ENCODE measurements at places on chromosomes 12 and 14. TPM values are rescaled to one million over a fixed set of nuclear protein-coding genes. Genes with fewer than 3 reads are reported as not detected.

DNA sequence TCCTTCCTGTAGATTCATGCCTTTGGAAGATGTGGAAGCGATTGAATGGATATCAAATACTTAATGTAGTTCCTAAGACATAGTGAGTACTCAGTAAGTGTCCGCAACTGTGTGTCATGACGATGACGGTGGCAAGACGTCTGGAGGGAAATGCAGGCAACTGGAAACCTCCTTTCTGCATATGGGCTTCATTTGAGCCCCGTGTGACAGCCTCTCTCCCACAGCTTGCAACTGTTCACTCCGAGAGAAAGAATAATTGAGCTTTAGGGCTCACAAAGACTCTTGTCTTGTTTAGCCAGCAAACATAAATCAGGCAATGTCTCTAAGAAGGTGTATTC lies 6.9 kb downstream of the CFAP251 start:
- peak; percentile 75 for DNase-seq

DNA sequence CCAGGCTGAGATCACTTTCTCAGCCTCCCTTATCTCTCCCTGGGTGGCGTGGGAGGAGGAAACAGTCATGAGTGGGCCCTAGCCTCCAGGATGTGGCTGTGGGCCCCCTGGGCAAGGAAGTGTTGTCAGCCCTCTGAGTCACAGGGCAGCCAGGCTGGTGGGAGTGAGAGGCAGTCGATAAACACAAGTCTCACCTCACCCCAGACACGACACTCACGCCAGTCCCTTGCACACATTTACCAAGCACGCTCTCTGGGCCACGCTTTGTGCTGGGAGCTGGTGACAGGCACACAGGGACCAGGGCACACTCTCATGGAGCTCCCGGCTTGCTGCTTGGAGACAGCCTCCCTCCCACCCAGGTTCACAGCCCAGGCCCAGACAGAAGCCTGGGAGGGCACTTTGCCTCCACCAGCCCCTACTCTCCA lies 1.9 kb upstream of the KRT79 start:
- peak; percentile 14 for DNase-seq

GRCh38 chr12:571795-572531 lies 91.3 kb downstream of the NINJ2 start:
- peak; percentile 46 for DNase-seq

DNA sequence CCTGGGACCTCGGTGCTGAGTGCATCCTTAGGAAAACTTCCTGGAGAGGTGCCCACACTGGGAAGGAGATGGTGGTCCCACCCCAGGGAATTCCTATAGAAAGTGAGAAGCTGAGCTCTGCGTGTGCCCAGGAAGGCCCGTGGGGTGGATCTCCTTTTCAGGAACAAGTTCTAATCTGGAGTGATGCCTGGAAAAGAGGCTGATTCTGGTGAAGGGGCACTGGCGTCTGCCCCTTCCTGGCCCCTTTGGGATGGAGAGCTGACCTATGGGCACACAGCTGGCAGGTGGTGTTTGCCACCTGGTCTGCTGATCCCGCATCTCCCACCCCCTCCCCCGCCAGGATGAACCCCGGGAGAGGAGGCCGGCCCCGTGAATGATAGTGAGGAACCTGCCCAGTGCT lies 142.0 kb upstream of the RTL1 start:
- no peak for DNase-seq

WSCD2 gene
- not detected for total RNA-seq

DNA sequence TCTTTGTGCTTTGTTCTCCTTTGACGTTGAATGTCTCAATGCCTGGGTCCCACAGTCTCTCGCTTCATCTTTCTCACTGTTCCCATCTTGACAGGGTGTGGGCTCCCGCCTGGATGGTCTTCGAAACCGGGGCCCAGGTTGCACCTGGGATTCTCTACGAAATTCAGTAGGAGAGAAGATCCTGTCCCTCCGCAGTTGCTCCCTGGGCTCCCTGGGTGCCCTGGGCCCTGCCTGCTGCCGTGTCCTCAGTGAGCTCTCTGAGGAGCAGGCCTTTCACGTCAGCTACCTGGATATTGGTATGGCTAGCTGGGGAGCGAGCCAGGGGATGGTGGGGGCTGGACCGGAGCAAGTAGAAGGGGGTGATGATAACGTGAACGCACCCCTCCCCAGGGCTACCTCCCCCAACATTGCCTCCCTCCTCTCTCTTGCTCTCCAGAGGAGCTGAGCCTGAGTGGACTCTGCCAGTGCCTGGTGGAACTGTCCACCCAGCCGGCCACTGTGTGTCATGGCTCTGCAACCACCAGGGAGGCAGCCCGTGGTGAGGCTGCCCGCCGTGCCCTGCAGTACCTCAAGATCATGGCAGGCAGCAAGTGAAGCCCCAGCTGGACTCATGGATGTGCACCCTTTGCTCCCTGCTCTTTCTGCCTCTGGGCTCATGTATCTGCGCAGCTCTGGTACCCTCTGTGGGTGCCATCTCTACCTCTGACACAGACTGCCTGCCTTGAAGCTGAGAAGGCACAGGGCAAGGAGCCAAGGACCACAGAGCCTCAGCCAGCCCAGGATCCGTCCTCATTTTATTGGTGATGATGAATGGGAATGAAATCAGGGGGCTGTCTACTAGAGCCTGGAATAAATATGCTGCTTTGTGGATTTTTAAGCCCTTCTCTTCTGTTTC lies 1.5 kb downstream of the NPFF start:
- no peak for DNase-seq

DNA sequence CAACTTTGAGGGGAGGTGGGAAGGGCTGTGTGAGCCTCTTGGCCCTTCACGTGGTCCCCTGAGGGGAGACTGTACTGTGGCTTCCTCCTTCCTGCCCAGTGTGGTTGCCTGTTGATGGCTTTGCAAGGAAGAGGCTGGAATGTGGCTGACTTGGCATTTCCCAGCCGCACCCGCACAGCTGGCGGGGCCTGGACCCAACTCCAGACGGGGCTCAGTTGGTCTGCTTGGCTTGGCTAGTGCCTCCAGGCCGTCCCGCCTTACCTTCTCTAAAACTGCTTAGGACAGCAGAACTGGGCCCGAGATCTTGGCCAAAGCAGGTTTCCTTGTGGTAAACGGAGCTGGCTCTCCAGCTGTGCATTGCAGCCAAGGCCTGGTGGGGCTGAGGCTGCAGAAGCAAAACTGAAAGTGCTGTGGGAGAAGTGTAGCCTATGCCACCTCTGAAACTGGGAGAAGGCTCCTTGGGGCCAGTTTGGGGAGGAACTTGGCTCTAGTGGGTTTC lies 139.5 kb downstream of the SMOC1 start:
- no peak for DNase-seq

TAS2R13 gene
- total RNA-seq, result 0.44 TPM

DNA sequence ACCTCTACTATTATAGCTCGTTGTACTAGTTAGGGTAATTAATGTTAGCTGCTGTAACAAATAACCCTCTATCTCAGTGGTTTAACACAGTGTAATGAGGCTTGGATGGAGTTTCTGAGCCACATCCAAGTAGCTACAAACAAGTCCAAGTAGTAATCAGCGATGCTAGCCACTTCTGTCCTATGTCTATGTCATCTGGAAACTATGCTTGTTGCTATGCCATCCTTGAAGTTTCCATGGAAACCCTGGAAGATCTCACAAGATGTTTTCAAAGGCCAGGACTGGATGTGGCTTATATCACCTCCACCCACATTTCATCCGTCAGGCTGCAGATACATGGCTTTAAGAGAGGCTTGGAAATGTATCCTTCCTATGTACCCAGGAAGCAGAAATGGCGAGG lies 422.1 kb downstream of the AACS start:
- DNase-seq, result no peak

- no peak for DNase-seq
These were observed 29.3 kb upstream of the PIWIL1 start for GRCh38 chr12:130308393-130308792.

Measured in lung microvascular endothelial cell (primary cell).